Activated naive CD8-positive, alpha-beta T cell treated with anti-CD3 and anti-CD28 coated beads, Interleukin-2, amount 10 ng/mL, durations not matched to agents 7 days and 5 days (primary cell): ENCODE measurements at places on chromosomes 1 and 21.

DNA sequence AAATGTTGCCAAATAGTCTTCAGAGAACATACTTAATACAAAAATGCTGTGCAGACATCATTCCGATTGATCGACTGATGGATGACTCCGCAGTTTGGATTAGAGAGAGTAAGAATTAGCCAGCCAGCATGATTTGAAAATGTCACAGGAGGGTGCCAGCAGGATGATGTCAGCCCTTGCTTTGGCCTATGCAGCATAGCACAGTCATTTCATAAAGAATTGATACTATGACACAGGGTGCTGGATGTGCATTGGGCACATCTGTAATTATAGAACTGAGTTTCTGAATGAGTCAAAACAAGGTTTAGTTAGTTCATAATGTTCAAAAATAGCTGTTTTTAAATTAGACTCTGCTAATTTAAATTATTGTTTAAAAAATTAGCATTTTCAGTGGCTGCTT lies 21.6 kb upstream of the TRAF5 start:
- no peak for DNase-seq

- no peak for DNase-seq
These were observed 42.3 kb downstream of the SSBP3 start for GRCh38 chr1:54363925-54364324.

DNA sequence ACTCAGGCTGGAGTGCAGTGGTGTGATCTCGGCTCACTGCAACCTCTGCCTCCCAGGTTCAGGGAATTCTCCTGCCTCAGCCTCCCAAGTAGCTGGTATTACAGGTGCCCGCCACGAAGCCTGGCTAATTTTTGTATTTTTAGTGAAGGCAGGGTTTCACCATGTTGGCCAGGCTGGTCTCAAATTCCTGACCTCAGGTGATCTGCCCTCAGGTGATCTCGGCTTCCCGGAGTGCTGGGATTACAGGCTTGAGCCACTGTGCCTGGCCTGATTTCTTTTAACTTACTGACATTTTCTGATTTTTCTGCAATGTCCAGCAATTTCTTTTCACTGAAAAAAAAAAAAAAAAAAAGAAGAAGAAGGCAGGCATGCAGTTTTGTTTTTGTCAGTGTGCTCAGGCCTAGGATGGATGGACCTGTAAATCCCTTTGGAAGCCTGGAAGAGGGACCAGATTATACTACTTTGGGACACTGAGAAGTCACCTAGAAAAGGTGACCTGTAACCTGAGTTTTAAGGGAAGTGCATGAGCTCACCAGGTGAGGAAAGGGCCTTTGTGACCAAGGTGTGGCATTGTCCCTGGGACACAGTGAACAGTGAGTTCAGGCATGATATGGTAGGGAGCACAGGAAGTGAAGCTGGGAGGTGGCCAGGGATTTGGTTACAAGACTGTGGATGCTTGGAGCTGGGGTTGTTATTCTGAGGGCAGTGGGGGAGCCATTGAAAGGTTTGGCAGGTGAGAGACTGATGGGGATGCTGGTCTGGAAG lies 2.7 kb upstream of the TMEM61 start:
- no peak for DNase-seq

- DNase-seq: no peak
These were observed 85.9 kb downstream of the NAV1 start for GRCh38 chr1:201624741-201625225.

GRCh38 chr1:226643611-226644540 lies 95.2 kb downstream of the ITPKB start:
- DNase-seq: peak; percentile 57

DNA sequence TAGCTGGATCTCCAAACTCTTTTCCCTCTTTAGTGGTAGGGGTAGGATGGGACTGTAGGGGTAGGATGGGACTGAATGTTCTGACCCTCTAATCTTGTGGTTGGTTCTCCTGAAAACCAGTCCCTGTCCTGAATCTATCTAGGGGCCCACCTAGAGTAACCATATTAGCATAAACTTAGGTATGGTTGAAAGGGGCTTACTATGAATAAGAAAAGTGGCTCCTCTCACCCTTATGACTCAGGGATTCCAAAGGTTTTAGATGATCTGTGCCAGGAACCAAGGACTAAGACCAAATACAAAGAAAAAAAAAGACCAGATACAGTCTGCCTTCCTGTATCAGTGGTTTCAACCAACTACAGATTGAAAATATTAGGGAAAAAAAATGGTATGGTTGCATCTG lies 28.9 kb downstream of the RNF2 start:
- no peak for DNase-seq

DNA sequence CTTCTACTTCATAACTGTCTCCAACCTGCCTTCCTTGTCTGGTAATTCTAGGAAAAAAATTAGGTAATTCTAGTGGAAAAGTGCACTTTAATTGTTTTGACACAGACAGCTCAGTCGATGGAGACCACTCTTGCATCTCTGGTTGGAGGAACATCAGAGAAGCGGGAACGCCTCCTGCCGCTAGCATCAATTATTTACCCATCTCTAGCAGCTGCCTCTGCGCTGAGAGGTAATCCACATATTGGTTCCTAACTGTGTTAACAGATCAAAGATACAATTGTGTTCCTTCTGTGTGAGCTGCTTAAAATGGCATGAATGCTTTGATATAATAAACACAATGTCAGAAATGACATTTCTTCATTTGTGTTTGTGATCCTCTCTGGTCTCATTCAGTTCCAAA lies 33.3 kb downstream of the C2CD2 start:
- DNase-seq: no peak

DNA sequence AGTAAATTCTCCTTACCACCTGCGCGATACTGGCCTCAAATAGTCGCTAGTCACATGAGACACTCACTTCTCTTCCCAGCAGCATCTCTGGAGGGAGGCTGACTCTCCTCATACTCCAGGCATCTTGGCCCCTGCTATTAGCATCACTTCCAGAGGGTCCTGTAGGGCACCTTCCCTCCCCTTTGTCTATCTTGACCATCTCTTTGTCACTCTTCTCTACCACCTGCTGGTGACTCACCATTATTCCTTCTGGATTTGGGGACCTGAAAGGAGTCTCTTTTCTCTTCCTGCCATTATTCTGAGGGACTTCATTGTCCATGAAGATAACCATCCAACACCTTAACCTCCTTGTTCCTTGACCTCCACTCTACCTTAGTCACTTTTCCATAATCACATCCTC lies 31.7 kb upstream of the GPR37L1 start:
- DNase-seq: no peak

- no peak for DNase-seq
These were observed 46.2 kb upstream of the COX20 start for GRCh38 chr1:244789276-244789580.

DNA sequence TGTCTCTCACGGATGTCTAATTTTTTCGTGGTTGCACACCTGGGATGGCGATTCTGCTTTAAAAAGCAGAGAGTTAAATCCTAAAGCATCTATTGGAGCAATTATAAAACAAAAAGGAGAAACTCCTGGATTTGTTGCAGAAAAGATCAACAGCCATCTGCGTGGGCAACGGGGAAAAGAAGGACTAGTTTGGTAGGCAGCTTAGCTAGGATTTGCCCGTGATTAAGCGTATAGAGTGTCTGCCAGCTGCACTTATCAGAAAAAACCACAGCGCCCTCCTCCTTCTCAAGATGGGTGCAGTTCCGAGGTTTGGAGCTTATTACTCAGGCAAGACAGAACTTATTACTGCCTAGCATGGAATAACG lies 526 bp upstream of the SLC25A24 start:
- no peak for DNase-seq

DNA sequence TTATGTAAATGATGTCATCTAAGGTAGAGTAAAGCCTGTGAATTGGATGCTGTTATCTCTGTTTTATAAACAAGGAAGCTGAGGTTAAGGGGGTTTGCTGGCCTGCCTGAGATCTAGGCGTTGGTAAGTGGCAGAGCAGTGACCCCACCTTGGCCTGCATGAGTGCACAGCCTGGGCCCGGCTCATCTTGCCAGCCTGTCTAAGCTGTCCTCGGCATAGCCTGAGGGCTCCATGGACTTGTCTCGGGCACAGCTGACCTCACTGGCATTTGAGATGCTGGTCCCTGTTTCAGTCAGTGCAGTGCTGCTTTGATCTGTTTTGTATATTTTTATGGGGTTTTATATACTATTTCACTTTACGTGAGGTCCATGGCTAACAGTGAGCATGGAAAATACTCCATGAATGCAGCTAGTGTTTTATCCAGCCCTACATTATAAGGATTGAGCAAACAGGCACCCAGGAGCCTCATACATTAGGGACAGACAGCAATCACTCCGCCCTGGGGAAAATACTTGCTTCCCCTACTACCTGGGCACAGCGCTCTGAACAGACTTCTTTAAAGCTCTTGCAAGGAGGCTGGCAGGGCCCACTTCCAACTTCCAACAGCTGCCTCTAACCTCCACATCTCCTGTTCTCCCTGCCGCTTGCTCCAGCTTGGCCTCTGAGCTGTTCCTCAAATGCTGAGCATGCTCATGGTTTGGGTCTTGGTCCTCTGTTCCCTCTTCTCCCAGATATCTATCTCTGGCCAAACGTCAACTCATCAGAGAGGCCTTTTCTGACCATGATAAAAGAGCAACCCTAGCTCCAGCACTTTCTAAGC lies 150.6 kb upstream of the HMGB4 start:
- DNase-seq: no peak

GRCh38 chr1:161342821-161343220 lies 24.9 kb downstream of the CFAP126 start:
- no peak for DNase-seq

DNA sequence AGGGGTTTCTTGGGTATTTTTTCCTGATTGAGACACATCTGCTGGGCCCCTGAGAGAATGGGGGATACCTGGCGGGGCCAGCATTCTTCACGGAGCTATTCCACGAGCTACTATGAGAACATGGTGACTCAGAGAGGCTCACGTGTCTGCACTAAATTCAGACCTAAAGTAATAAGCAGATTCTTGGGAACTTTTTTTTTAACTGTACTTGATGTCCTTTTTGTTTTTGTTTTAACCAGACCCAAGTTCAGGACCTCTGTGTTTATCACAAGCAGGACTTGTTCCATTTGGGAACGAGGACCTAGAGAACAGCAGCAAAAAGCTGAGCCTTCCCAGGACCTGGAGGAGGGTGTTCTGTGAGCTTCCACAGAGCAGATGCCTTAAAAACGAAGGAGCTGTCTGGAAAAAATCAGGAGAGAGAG lies 44.0 kb downstream of the EVA1C start:
- DNase-seq: no peak

DNA sequence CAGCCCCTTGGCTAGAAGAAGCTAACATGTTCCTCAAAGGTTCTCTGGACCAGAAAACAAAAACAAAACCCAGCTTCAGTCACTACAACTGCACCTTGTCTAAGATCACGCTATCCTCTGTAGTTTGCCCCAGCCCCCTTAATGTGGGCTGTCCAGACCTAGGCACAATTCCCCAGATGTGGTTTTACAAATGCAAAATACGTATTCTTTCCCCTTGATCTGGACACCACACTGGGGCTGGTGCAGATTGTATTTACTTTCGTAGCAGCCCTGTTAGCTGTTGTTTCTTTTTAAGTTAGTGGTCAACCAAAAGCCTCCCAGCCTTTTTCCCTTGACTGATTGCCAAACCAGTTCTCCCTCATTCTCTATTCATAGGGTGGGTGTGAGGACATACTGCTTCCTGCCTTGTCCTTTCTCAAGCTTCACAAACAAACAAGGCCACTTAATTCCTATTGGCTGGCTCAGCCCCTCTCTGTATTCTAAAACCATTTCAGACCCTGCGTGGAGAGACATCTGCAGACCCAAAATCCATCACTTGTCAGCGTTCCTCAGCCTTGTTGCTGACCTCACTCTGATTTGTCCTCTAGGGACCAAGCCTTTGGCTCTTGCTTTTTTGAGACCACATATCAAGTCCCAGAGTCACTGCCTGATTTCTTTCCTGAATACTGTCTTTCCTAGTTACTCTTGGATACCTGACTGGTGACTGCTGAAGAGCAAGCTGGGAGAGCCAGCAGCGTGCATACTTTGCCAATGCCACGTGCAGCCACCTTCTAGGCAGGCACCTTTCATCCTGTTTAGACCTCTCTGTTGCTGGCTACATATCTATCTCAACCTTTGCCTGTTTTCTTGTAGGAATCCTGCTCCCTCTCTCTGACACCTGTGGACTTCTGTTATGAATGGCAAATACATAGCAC lies 96.4 kb upstream of the RAB3GAP2 start:
- DNase-seq: no peak

GRCh38 chr1:78587211-78587610 lies 33.0 kb upstream of the IFI44L start:
- no peak for DNase-seq

DNA sequence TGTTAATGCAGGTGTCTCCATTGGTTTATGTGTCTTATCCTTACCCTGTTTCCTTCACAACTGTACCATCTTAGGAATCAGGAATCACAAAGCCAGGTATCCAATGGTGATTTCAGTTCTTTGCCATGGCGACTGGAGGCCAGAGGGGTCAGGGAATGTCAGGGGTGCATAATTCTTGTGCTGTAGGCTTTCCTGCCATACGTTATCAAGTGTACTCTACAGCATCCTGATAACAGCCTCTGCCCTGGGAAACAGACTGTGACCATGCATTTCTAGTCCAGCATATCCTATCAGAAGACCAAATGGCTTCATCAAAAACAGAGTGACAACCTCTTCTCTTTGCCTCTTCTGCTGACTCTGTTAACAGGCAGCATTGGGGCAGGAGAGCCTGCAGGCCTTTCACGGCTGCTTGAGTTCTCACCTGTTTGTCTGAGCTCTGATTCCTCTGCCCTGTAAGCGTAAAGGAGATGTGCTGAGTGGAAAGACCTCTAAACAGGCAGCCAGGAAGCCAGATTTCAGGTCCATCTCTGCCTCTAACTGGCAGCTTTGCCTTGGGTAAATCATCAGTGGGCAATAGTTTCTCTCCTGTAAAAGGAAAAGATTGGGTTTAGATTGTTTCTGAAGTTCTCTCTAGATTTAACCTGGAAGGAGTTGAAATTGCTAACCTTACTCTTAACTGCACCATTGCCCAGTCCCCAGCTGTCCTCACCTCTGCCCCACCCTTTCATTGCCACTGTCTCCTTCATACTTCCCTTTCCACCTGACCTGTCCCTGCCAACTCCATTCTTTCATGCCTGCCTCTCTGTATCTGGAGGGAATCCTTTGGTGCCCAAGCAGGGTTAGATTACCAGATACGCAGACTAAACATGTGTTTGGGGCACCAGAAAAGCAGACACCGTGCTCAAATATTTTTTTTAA lies 80.2 kb downstream of the LRRC8D start:
- DNase-seq: no peak

GRCh38 chr1:41663671-41664400 lies 179.4 kb upstream of the EDN2 start:
- no peak for DNase-seq

GRCh38 chr1:236018885-236019453 lies 45.9 kb downstream of the NID1 start:
- no peak for DNase-seq

- no peak for DNase-seq
These were observed 209.7 kb downstream of the SETD4 start for GRCh38 chr21:35850542-35851103.

DNA sequence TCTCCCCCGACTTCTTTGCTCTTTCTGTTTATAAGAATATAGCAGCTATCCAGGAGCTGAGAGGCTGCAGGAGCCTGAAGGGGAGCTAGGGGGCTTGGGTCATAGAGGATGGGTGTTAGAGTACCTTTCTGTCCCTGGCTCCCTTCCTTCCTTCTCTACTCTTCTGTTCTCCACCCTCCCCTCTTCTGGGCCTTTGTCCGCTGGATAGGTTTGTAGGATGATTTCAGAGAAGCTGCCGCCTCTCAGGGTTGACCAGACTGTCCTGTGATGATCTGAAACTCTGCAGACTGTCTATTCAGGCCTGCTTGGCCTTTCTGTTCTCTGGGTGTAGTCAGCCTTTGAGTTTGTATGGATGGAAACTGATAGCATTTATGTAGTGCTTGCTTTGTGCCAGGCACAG lies 26.3 kb downstream of the PPFIA4 start:
- no peak for DNase-seq
